NCI-H526 treated with DMSO at 0.1 percent for 48 hours (cell line): ENCODE measurements at places on chromosomes 3 and 15.

DNA sequence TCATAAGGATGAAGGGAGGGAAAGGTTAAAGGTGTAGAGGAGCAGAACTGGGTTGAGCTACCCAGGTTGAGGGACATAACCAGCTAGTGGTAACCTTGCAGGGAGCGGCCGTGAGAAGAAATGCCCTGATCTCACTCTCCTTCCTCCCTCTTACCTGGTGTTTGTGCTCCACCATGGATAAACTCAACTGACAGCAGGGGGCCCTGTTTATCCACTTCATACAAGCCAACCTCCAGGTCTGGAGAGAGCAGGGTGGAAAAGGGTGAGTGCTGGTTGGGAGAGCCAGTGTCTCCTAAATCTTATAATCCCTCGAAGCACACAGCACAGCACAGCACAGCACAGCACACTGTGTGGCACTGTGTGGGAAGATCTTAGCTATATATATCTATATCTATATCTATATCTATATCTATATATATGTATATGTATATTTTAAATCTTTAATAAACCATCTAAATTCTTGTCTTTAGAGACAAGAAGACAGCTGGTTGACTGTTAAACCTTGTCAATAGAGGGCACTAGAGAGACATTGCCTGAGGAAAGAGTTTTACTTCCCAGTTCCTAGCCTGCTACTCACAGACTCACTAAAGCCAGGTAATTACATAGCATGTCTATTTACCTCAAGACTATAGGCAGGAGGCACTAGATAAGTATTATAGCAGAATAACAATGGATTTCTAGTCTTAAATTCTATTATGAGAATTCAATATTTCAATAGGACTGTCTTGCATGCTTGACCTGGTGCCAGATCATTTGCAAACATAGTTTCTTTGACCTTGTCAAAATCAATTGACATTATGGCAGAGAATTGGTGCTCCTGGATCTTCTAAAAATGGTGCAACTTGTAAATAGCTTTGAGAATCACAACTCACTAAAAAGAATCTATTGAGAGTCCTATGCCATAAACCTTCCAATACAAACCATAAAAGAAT lies 21.7 kb upstream of the FMN1 start:
- DNase-seq, result no peak

DNA sequence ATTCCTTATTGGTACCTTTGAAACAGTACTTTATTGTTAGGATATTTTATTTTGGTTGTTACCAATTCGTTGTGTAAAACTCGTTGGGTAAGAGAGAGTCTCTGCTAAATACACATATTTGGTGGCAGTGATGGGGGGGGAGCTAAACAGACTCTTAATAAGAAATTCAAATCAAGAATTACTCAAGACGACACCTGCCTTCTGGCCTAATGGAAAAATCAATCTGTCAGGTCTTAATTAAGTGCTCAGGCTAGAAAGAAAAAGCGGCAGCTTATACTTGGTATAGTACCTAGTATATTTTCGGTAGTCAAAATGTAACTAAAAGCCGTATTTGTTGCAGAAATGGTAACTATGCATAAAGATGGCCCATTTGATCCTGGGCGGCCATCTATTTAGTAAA lies 18.2 kb downstream of the FOXP1 start:
- DNase-seq, result no peak

DNA sequence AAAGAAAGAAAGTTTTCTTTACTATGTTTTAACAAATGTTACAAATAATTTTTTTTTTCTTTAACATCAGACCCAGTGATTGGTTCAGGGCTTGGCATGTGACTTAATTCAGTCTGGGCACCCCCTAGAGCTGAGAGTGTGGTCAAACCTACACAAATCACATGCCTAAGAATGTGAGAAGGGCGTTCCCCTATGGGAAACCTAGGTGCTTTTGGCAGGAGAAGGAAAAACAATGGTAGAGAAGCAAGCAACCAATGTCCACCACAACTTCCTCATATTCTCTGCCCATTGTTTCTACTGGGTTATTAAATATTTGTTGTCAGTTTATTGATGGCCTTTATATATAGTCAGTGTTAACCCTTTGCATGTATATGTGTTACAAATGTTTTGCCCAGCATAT lies 21.4 kb upstream of the PIAS1 start:
- DNase-seq, result no peak

GRCh38 chr3:112598731-112599130 lies 36.9 kb downstream of the SLC35A5 start:
- DNase-seq, result no peak

DNA sequence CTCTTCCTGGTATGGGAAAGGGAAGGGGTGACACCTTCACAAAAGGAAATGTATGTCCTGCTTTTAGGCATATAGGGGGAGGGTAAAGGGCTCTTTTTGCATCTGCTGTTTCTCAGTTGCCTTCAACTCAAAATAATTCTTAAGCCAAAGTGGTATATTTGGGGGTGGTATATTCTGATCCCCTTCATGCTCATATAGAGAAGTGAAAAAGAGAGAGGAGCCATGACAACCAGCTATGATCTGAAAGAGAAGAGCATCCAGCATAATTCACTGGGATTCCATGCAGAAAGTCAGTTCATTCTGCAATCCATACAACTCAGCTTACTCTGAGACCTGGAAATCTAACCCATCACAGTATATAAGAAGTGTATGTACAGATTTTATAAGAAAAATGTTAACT lies 22.3 kb downstream of the DENND6A start:
- DNase-seq, result no peak

DNA sequence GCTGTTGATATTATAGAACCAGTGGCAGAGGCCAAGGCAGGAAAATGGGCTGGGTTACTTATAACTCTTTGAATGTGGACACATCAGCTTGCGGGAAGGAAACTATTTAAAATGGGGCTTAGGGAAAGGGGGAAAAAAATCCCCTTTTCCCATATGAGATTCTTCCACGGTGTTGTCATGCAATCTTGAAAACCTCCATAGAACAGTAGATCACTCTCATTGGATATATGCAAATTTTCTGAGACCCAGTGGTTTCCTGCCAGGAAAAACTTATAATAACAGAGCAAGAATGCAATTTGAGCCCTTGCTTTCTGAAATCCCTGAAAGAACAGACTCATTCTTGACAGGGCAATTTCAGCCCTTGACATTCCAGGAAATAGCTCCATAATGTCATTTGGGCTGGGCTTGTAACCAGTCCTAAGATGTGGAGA lies 31.1 kb downstream of the TMEM212 start:
- peak; percentile 24 for DNase-seq

- DNase-seq, result no peak
These were observed 45.5 kb downstream of the SSUH2 start for GRCh38 chr3:8599146-8599545.

GRCh38 chr15:83616840-83617239 lies 37.1 kb upstream of the ADAMTSL3 start:
- DNase-seq, result no peak

DNA sequence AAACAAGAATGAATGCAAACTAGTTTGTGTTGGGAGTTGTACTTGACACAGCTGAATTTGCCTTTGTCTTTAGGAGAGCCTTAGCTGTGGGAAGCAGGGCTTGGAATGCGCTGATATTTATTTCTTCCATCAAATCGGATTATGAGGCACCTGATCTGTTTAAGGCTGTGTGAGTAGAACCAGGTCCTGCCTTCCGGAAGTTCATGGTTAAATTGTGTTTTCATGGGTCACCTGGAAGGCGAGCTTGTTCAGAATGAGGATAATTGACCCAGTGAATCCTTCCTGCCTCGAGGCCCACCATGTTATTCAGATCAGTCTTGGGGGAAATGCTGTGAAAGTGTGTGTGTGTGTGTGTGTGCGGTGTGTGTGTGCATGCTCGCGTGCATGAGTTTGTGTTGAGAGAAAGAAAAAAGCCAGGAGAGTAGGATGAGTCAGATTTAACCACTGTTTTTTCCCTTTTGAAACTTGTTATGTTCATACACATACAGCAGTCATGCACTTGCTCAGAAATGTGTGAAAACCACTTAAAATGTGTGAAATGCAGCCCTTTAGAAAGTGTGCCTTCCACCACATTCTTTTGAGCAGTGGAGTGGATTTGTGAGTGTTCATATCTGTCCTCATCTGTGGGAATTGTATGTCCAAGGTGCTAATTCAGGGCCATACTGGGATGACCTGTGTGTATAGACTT lies 36.7 kb downstream of the SMAD3 start:
- no peak for DNase-seq

DNA sequence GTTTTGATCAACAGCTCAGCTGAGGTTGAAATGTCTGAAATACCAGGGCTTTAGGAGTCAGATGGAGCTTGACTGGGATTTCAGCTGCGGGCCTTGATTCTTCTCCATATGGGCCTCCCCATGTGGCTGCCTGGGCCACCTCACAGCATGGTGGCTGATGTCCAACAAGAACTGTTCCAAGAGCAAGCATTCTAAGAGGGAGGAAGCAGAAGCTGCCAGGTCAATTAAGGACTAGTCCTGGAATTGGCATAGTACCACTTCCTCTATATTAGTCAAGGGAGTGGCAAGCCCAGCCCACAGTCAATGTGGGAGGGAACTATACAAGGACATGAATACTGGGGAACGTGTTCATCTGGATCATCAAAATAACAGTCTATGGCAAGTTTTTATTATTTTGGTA lies 181.7 kb upstream of the ANKRD28 start:
- DNase-seq, result no peak
